Left colon (tissue), 2 donors: ENCODE measurements at places on chromosomes 2 and 18. TPM values are rescaled to one million over a fixed set of nuclear protein-coding genes. Genes with fewer than 3 reads are reported as not detected.
A peak's percentile ranks its signal among the peaks of the same experiment; 100 is the strongest.

Gene TBR1
- total RNA-seq = not detected

Gene CYTIP
- total RNA-seq = 5.1 TPM

- DNase-seq = no peak
These were observed 344.9 kb downstream of the CYRIA start for GRCh38 chr2:16320716-16321115.

DNA sequence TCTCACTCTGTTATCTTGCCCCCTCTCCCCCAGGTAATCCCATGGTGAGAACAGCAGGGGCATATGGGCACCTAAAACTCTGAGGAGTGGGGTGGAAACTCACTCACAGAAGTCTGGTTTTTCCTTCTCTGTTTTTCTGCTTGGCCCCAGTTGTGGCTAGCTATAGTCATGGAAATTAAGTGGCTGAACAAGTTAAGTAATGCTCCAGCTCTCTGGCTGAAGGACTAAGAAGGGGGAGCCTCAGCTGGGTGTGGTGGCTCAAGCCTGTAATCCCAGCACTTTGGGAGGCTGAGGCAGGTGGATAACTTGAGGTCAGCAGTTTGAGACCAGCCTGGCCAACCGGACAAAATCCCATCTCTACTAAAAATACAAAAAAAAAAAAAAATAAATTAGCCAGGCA is 261.0 kb downstream of the TPGS2 start:
- DNase-seq = no peak

DNA sequence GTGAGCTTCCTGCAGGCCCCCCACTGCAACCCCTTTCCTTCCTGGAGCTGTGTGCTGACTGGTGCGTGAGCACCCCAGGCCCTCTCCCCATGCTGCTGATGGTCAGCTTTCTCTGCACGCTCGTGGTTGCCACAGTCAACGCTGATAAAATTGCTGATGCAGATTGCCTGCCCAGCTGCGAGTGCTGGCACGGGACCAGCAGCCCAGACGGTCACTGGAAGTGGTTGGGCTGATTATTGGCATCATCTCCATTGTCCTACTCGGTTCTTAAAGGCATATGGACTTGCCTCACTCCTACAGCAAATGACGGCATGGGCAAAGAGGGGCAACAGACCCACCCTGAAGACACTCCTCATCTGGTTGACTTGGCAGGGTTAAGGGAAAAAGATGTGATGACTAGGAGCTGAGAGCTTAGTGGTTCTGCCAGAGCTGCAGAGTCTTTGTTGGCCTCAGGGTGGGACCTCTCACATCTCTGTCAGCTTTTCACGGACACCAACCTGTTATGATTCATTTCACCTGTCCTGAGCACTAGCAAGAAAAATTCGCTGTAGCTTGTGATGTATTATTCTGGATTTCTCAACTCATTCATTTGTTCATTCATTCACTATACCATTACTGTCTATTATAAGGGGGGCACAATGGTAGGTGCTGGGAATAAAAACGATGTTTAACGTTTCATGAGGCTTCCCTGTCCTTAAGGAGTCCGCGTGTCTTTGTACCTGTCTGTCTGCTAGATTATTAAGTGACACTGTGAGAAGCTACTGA is 38.4 kb downstream of the PAX8 start:
- peak; percentile 72 for DNase-seq

DNA sequence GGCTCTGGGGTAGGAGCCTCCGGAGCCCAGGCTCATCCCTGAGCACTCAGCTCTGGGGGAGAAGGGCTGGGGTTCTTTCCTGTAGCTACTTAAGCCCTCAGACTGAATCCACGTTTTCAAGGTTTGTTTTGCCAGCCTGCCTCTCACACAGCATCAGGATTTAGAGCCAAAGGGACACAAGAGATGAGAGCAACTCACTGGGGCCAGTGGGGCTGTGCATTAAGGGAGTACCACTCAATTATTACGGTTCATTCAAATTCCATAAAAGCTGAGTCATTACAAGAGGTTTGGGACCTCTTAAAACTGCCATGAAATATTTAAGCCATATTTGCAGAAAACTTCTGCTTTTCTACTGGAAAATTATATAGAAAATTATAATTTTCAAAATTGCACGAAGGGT is 17.1 kb upstream of the SNED1 start:
- DNase-seq = no peak

DNA sequence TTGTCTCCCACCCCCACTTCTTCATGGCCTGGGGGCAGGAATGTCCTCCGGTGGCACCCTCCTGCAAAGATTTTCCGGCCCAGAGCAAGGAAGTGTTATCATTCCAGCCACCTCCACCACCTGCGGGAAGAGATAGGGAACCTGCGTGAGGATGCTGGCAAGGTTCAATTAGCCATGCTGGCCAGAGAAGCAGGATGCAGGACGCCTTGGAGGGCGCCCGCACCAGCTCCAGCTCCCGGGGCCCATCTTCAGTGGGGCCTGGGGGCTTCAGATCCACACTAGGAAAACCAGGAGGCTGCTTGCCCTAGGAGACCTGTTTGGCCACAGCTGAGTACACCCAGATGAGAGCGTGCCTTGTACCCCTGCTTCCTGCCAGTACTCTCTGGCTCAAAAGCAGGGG is 113.7 kb downstream of the CLIP4 start:
- DNase-seq = no peak

Gene TRIM54
- 0.14 TPM for total RNA-seq

Gene REEP1
- 4.2 TPM for total RNA-seq

DNA sequence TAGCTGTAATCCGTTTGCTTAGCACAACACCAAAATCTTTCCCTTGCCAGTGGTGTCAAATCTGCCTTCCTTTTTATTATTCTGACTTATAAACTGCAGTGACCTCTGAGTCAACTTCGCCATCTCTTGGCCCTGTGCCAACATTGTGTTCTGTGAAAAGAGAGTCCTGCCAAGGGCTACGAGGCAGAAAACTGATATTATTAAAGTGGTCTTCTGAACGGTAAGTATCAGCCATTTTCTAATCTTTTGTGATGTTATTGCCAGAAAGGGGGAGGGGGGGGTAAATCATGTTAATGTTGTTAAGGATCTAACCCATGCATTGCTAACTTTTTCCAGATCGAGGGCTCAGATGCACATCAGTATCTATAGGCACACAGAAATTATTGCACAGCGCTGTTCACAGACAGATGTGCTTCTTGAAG is 121.5 kb upstream of the LTBP1 start:
- DNase-seq = peak; percentile 29

GRCh38 chr18:32049393-32050171 is 31.0 kb downstream of the RNF125 start:
- DNase-seq = peak; percentile 41

DNA sequence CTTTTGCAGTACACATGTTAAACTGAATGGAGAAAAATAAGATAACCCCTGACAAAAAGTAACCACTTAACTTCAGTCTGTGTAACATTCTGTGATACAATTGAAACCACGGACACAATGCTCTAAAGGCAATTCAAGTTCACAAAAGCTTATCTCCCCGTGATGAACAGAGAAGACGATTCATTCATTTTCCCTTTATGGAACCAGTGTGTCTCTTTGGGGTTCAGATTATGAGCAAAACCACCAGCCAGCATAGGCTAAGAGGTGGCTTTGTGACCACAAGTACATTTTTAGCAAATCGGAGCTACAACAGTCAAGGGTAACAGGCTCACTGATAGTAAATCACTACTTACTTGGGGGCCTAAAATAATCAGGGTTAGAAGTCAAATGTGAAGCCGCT is 120.6 kb upstream of the SMAD7 start:
- DNase-seq = no peak

Gene ANKRD53
- 0.70 TPM for total RNA-seq

DNA sequence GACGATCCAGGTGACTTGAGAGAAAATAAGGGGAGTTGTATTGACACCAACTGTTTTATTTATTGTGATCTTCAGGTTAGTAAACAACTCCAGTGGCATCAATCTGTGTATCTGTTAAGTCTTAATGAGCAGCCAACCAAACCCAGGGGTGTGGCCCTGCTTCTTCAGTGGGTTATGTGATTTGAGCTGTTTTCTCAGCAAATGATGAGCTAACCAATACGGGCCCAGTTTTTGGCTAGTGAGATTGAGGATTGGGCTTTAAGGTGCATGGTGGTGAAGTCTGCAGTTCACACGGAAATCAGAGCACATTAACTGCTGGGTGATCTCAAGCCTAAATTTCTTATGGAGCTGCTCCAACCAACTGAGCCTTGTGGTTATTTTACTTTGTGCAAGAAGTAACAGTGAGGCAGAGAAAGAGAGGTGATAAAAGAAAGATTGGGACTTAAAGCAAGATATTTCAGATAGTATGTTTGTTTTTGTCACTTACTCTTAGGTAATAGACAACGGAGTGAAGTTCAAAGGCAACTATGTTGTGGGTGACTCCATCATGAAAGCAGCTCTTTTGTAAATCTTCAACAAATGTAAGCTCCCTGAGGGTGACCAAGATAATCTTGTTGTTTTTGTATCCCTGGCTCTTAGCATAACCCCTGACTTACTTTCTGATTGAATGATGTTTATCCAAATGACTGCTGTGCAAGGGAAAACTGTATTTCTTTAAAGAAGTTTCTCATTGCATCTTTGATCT is 2.4 kb downstream of the MTCL1 start:
- DNase-seq = no peak
